ENCODE measurements at places on chromosomes 6 and 20.

GRCh38 chr20:59684685-59685242 is 80.4 kb downstream of the PHACTR3 start:
- DNase-seq: no peak

DNA sequence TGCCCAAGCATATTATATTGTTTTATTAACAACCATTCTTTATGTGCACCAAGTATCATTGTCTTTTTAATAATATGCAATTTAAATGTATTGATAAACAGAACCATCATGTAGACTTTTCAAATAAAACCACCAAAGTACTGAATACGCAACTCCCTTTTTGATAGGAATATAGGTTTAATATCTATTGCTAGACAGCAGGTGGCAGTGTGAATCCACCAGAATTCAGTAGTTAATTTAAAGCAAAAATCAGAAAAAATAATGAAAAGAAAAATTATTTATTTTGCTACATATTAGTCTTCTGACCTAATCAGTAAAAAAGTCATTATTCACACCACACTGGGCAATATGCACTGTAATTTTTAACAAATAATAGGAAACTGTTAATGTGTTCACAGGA is 143.7 kb downstream of the KLHL32 start:
- peak; percentile 19 for DNase-seq

GRCh38 chr6:100509101-100509500 is 44.4 kb upstream of the SIM1 start:
- no peak for DNase-seq

- no peak for DNase-seq
These were observed 39.2 kb upstream of the RNF182 start for GRCh38 chr6:13885601-13886000.

DNA sequence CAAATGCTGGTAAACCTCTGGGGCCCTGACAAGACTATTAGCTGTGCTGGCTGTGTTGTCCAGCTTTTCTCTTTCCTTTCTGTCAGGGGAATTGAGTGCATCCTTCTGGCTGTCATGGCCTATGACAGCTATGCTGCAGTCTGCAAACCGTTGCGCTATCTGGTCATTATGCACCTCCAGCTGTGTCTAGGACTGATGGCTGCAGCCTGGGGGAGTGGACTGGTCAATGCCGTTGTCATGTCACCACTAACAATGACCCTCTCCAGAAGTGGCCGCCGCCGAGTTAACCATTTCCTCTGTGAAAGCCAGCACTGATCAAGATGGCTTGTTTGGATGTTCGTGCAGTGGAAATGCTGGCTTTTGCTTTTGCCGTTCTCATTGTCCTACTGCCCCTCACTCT is 20.3 kb downstream of the OR2B6 start:
- DNase-seq: no peak

DNA sequence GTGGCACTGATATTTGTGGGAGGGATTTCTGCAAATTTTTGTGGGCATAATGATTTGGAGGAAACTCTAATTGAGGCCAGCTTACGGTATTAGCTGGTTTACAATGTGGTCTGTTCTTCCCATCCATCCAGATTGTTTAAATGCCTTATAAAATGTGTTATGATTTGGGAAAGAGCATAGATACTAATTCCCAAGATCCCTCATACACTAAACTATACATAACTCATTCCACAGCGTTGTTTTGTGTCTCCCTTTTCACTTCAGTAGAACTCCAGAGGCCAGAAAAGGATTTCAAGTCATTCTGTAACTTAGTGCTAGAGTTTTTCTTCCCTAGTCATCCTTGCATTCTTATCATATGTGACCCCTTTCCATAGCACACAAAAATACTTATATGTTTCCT is 292.6 kb upstream of the NT5E start:
- peak; percentile 54 for DNase-seq

GRCh38 chr20:41135187-41135887 is 2.0 kb upstream of the PLCG1 start:
- no peak for DNase-seq

GRCh38 chr6:136084403-136084802 is 165.7 kb downstream of the MTFR2 start:
- DNase-seq: no peak

DNA sequence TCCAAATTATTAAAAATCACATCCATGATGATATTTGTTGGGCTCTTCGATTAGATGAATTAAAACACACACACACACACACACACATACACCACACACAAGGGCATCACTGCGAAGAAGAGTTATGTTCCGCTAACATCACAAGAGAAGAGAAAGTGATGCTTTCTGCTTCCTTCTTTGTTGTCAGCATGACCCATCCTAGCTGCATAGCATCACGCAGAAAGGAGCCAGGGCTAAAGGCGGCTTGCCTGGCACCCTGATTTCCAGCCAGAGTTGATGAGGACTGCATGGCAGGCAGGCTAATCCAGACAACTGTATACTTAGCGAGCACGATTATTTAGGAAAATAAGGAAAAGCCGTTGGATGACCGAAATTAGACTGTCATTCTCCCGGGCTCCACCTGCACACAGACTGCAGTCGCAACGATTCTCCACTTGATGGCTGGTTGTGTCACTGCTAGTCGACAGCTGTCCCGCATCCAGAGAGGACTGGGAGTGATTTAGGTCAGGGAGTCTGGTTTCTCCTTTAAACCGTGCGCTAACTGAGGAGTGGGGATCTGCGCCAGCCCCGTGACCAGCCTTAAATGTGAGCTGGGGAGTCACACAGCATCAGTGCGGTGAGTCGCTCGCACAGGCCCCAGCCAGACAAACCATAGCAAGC is 70.6 kb upstream of the SOX4 start:
- DNase-seq: no peak

GRCh38 chr6:7121700-7122241 is 14.0 kb downstream of the RREB1 start:
- DNase-seq: no peak

- no peak for DNase-seq
These were observed 76.5 kb downstream of the ATP9A start for GRCh38 chr20:51691703-51692102.

- DNase-seq: peak; percentile 59
These were observed 44.1 kb downstream of the STK4 start for GRCh38 chr20:45010399-45010828.

DNA sequence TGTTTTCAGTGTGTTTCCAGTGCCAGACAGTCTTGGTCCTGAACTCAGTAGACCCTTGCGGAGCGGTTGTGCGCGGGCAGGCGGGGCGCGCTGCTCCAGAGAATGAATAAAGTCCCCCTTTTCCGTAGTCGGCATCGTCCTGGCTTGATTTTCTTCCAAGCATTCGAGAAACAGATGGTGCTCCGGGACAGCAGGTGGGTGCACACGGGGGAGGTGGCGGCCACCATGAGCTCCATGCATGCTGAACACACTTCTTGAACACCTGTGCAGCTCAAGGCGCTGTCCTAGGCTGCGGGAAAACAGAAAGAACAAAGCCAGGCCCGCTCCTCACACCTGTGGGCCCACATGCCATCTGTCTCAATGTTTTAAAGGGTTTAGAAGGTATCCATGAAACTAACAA is 125.2 kb downstream of the TAF4 start:
- no peak for DNase-seq

- peak; percentile 8 for DNase-seq
These were observed 62.0 kb upstream of the TENT5A start for GRCh38 chr6:81814370-81815076.

Data from fibroblast of skin of abdomen (primary cell).